ENCODE measurements at places on chromosomes 4 and X.

DNA sequence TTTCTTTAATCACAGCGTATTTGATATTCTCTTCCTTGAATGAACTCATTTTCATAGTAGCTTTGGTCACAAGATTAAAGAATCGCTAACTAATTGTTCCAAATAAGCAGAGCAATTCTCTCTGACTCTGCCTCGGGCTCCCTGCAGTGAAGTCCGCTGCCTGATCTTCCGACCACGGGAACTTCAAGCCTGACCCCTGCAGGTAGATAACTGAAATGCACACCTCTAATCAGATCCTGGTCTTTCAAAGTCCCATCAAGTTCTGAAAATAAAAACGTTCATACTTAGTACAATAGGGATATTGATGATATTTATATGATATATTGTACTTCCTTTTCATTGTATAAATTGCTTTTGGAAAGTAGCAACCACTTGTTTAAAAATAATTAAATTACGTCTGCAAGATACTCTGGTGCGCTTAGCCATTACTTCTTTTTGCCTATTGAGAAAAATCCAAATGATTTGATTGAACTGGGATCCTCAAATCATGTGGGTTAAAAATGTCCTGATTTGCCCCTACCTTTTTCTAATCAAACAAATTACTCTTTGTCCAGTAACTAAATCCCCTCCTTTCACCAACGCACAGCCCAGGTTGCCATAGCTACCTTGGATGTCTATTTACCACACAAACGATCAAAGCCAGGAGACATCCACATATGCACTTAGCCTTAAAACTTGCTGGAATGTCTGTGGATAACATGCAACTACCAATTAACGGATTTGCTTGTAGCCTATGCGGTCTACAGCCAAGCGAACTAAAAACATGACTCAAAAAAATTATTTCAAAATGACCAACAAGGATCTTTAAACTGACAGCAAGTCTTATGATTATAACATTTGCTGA, 4.2 kb downstream of the MID1 start:
- peak; percentile 54 for DNase-seq

DNA sequence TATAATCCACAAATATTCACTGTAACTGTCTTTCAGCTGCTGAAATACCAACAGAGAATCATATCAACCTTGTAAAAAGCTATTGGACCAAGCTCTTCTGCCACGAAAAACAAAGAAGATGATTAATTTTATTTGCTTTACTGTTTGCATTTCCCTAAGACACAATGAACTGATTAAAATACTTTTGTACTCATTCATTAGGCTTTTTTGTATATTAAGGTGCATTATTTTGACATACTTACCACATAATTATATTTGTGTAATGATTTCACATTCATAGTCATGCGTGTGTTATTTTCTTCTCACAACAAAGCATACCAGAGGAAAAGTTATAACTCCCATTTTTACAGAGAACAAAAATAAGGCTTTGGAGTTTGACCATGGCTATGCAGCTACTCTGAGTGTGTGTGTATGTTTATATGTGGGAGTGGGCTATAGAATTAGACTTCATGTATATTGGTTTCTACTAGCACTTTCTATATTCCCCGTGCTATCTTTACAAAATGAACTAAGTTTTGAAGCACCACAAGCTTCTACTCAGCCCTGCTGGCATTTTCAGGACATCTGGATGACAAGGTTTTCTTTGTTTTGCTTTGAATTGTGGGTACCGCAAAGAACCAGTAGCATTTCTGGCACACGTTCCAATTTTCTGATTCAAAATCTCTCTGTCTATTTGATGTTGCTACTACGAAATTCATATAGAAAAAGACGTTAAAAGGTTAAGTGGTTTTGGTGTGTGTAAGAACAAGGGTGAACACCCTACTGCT, 11.0 kb upstream of the FGF5 start:
- DNase-seq = no peak

- peak; percentile 65 for DNase-seq
Observed at GRCh38 chr4:129344058-129344457, 248.1 kb downstream of the C4orf33 start.

DNA sequence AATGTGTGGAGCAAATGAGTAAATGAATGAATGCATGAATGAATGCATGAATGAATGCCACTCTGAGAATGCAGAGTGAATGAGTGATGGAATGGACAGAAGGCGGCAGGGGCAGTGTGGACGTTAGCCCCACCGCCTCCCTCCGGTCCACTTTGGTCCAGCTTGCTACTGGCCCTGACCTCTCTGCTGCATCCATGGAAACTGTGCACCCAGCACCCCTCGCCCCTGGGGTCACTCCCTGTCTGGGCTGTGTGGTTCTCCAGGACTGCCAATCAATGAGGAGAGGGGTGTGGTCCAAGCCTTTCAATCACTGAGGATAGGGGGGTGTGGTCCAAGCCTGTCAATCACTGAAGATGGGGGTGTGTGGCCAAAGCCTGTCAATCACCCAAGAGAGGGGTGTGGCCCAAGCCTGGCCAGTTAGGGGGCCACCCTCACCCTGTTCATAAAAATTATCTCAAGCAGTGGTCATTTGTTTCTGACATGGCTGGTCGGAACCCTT, 39.2 kb upstream of the ASMTL start:
- DNase-seq = peak; percentile 98

DNA sequence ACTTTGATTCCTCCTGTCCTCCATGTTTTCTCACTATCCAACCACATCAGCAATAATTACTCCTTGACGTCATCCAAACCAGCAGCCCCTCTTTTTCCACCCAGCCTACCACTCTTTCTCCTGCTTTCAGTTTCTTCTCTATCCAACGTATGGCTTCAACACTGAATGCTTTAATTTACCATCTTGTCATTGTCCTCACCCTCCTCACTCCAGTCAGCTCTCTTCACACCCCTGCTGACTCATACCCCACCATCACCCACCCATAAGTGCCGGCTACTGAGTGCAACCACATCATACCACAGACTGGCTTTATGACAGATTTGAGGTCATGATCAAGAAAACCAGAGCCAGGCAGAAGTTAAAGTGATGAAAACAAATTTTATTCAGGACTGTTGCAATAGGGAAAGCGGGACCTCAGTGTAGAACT, 9.8 kb upstream of the ANXA5 start:
- peak; percentile 24 for DNase-seq

DNA sequence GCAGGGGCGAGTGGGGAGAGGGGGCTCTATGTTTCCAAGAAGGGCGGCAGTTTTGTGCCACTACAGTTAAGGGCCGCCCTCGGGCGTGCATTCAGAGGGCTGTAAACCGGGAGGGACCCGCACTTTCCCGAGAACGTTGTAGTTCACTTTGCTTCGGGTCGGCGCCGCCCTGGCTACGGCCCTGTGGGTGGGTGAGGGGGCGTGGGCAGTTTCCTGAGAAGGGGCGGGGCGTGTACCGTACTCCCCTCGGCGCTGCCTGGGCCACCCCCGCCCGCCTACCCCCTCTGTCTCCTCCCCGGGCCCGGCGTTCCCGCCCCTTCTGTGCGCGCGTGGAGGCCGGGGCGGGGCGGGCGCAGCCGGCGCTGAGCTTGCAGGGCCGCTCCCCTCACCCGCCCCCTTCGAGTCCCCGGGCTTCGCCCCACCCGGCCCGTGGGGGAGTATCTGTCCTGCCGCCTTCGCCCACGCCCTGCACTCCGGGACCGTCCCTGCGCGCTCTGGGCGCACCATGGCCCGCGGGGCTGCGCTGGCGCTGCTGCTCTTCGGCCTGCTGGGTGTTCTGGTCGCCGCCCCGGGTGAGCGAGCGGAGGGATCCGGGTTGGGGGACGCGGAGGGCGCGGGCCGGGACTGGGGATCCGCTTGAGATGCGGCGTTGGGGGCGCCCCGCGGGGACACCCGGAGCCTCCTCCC, at the start of gene CD99:
TSS of gene CD99 (plus strand) at position 440 of the 687 bp plus-strand sequence. CDS start at position 506, 66 bp downstream.
- peak; percentile 94 for DNase-seq

GRCh38 chr4:4395371-4395770, 8.5 kb downstream of the NSG1 start:
- no peak for DNase-seq

DNA sequence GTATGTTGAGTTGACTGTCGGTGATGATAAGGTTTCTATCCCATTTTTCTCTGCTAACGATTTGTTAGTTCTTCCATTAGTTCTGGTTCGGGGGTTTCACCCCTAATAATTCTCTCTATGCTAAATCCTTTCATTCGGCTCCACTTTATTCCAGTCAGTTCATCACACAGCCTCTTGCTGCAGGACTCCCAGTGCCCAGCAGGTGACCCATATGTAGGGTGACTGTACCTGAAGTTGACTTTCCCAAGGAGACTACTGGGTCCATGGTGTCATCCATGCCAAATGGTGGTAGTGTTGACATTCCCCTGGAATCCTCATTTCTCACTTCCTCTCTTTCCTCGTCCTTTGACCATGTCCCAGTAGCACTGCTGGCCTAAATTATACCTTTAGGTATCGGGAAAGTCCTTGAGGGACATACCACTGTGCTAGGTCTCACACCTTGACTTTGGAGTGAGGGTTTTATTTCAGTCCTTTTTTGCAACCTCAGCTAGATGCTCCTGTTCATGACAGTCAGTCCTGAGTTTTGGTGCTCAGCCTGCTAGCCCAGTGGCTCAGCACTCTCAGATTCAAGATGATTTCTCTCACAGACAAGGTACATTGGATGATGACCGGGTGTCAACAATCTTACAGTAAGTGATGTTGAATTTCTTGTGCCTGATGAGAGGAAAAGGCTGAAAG, 105.1 kb upstream of the ARHGAP24 start:
- no peak for DNase-seq

DNA sequence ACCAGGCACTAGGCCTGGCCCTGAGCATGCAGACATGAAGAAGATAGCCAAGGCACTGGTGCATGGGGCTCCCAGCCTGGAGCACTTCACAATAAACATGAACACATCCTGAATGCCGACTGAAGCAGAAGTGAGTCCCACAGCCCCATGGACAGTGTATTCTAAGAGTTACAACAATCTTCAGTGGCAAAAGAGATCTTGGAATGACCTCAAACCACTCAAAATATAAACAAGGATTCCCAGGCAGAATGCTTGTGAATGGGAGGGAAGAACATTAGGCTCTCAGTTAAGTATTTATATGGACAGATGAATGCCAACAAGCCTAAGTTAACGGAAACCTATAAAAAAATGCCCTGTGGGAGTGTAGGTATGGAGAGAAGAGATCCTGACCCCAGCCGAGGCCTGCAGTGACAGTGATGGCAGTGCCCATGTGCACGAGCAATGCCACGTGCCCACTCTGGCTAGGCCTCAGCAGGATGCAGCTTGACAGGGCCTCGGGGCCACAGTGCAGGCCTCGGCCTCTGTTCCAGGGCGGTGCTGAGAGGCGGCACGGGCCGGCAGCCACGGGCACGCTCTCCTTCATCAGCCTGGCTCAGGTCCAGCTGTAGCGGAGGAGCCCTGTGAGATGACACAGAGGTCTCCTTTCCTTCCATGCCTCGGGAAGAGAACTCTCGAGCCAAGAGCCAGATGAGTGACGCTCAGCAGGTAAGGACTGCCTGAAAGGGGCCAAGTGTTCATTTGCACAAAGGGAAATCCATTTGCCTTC, 49.2 kb downstream of the IRF2 start:
- DNase-seq = no peak

GRCh38 chr4:185909972-185910371, 98.0 kb upstream of the SORBS2 start:
- no peak for DNase-seq
